NCI-H446 (cell line): ENCODE measurements at places on chromosomes 13 and 19.

DNA sequence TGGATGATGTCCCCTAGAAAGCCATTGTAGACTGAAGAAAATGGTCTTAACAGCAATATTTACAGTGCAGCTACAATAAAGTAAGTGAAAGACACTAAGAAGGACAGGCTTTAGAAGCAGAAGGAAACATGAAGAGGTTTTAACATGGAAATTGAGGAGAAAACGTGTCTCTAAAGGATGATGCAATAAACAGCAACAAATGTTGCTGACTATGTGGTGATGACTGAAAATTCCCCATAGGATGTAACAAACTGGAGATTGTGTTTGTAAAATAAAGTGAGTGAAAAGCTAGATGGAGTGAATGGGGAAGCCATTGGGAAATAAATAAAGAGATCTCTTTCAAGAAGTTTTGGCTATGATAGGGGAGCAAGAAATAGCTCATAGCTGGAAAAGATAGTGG lies 186.7 kb upstream of the IPO5 start:
- no peak for DNase-seq

DNA sequence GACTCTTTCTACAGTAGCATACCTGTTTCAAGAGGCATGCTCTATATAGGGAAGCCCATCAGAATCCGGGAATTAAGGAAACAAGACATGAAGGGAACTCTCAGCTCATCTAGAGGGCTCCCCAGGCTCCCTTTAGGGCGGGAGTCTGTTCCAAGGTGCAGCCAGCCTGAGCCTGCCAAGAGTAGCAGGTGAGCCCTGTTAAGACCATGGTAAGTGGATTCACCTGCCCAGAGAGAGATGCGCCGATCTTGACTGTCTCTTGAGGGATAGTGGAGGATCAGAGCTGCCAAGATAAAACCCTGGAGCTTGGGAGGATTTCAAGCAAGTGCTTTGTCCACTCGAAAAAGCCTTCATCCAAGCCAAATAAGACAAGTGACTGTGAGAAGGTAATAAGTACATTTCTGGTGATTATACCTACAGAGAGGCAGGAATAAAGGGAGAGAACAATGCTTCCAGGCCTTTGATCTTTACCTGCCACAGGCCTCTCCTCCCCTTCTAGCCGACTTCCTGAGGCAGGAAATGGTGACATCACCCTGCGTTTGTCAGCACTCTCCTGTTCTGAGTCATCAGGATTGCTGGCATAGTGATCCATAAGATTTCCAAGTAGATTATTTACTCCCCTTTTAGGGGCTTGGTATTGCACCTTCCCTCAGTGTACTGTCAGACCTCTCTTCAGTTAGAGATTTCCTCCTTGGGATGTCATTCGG lies 31.5 kb downstream of the KLF5 start:
- no peak for DNase-seq

GRCh38 chr13:20658451-20659040 lies 45.0 kb upstream of the IL17D start:
- no peak for DNase-seq

GRCh38 chr19:31952693-31953092 lies 392.7 kb upstream of the ZNF507 start:
- no peak for DNase-seq

DNA sequence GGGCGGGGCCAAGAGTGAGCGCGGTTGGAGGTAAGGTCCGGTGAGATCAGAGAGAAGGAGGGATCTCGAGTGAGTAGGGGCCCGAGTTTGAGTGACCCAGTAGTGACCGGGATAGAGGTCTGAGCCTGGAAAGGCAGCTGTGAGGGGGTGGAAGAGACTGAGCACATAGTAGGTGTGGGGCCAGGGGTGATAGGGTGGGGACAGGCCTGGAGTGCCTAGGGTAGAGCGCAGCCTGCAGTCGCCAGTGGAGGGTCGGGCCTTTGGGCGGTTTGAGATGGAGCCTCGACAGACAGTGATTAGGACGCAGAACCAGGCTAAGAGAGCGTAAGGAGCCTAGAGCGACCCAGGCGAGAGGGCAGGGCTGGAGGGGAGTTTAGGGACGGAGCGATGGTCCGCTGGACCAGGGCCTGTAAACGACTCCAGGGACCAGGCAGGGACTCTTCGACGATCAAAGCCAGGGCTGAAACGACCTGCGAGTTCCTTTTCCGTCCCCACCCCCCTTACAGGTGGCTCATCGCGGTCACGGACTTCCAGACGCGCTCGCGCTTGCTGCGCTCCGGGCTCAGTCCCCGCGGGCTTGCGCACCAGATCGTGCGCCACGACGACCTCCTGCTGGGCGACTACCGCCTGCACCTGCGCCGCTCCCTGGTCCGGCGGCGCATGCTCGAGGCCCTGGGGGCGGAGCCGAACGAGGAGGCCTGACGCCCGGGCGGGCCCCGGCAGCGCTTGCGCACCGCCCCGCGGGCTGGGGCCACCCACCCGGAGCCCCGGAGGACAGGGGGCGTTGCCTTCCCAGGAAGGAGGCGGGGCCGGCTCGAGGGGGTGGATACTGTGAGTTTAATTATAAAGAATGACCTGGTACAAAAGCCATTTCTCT lies 9.4 kb downstream of the C19orf81 start:
- DNase-seq: peak; percentile 12

- DNase-seq: no peak
Measured at GRCh38 chr13:52847682-52848432, 583 bp downstream of the PCDH8 start.

DNA sequence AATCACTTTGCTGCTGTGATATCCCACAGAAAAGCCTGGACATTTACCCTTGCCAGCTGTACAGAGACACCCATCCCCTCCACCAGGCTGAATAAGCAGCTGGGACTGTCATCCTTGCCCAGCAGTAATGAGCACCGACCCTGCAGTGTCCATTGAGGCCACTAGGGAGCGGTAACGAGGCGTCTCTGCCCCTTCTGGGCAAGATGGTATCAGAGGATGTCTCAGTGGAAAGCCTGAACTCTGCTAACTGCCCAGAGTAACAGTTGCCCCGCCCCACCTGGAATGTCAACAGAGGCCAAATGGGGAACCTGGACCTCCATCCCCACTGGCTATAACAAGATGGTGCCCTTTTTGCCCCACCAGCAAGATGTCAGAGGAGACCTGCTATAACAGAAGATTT lies 22.8 kb upstream of the CEACAM20 start:
- DNase-seq: no peak

DNA sequence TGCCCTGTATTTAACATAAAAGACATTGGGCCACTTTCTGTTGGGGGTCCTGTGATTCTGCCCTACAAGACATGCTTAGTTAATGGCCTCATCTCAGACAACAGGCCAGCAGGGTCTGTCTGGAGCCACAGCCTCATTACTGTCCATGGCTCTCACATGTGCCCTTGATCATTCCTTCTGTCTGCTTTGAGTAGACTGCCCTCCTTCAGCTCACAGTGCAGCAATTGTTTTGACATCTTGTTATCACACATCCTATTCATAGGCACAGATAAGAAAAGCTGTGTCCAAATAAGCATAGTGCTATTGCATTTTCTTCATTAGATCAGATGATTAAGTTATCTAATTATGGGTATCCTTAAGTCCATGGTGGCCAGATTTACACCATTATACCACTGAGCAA lies 127.9 kb downstream of the KCTD12 start:
- no peak for DNase-seq

DNA sequence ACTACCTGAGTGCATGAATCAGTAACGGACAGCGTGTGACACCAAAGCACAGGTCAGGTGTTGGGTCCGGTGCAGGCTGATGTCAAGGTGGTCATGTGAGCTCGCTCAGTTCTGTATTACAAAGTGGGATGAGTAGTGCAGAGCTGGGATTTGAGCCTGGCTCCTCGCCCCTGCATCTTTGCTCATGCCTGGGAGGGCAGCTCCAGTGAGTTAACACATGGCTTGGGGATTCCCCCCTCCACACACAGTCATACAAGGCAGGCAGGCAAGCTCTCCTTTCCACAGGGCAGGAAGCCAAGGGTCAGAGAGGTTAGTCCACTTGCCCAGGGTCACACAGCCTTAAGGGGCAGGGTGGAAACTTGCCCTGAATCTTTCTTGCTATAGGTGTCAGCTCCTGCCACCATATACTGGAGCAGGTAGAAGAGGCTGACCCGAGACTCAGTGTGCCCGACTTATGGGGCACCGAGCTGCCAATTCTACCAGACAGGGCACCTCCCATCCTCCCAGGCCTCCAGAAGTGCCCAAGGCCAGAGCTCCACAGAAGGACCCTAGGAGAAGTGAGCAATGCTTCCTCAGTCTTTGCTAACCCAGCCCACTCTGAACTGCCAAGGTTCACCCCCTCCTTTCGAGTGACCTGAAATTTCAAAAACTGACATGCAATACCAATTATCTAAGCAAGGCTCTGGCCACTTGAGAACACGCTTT lies 35.4 kb downstream of the ZNF787 start:
- DNase-seq: no peak

DNA sequence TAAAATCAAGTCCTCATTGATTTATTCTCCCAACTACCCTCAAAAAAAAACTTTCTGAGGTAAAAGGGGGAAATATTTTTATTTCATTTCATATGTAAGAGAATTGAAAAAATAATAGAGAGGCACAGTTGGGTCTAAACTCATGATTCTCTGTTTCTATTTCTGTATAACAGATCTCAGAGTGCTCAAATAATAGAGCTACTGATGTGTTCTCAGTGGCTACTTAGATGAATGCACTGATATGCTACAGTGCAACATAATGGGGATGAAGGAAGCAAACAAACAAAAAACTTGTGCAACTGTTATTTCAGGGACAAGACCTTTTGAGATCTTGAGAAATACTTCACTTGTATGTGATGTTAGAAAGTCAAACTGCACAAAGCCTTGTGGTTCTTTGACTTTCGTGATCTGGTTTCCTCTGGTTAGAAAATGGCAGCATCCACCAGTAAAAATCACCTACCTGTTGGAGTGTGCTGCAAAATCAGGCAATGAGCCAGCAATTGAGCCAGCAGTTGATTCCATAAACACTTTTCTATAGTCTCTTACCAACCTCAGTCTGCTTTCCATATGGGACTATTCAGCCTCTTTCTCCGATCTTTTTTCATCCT lies 9.7 kb upstream of the DACH1 start:
- DNase-seq: no peak

- no peak for DNase-seq
Measured at GRCh38 chr13:38703255-38703654, 16.4 kb downstream of the FREM2 start.

DNA sequence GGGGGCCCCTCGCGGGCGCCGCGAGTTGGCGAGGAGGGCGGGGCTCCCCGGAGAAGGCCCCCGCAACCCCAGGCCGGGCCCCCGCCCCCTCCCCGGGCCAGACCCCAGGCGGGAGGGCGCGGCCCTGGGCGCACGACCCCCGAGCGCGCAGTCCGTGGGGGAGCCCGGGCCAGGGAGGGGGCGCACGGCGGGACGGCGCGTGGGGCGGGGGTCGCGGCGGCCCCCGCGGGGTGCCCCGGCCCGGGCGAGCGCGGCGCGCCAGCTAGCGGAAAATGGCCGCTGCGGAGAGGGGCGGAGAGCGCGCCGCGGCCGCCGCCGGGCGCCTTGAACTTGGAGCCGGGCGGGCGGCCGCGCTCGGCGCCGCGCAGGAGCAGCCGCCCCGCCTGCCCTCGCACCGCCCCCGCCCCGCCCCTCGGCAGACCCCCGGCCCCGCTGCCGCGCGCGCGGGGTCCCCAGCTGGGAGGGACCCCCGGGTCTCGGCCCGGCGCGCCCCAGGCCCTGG lies 6.4 kb upstream of the NFIC start:
- peak; percentile 50 for DNase-seq

DNA sequence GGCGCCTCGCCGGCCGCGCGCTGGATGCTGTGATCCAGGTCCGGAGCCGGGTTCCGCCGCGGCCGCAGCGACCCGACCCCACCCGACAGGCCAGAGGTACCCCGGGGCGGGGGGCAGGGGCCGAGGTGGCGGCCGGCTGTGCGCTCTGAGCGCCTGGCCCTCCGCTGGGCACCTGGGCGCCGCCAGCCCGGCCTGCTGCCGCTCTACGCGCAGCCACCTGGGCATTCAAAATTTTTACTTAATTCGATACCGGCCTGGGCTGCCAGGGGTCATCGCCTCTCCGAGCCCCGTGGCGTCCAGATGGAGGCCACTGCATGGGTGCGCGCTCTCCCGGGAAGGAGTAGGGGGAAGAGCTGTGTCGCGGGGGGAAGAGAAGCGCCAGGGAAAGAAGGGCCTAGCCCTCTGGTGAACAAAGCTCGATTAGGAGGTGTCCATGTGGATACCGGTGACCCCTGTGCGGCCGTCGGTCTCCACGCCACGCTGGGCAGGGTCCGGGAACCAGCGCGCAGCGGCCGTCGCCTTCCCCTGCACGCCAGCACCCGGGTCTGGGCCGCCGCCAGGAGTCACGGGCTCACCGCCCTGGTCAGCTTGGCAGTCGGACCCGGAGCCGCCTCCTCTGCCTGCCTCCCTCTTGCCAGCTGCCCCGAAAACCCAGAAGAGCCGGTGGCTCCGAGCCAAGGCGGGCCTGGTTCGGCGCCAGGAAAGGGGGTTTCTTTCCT lies 666 bp downstream of the BIVM start:
- no peak for DNase-seq

GRCh38 chr13:112725346-112726015 lies 35.6 kb downstream of the ATP11A start:
- no peak for DNase-seq

DNA sequence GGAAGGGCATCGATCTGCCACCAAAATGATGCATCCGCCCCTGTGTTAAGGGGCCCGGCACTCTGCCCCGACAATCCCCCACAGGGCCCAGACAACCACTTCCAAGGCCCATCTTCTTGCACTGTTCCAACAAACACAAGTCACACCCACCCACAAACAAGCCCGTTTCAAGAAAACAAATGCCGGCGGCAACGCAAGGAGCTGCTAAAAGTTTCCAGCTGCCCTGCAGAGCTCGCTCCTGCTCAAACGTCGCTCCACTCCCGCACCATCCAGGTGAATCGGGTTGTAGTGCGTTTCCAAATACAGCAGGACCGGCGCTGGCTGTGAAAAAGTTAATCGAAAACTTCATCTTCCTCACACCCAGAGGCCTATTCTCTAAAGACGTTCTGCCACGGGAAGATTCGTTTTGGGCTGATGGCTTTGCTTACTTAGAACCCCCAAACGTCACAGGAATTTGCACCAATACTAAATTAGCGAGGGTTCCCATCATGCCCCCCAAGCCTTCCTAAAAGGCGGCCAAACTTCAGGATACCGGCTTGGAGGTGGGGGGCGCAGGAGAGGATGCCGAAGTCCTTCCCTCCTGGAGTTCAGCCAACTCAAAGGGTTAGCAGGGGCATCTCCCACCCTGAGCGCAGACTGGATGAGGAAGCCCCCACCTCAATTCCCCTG lies 107.4 kb upstream of the DOCK9 start:
- DNase-seq: no peak
